NCI-H2107 (cell line): ENCODE measurements at places on chromosomes 13 and 19.

GRCh38 chr19:17576758-17577456, 21.5 kb downstream of the COLGALT1 start:
- DNase-seq = no peak

GRCh38 chr13:45861322-45861721, 9.8 kb upstream of the SIAH3 start:
- no peak for DNase-seq

GRCh38 chr13:21670006-21670882, 629 bp upstream of the FGF9 start:
- DNase-seq = no peak

DNA sequence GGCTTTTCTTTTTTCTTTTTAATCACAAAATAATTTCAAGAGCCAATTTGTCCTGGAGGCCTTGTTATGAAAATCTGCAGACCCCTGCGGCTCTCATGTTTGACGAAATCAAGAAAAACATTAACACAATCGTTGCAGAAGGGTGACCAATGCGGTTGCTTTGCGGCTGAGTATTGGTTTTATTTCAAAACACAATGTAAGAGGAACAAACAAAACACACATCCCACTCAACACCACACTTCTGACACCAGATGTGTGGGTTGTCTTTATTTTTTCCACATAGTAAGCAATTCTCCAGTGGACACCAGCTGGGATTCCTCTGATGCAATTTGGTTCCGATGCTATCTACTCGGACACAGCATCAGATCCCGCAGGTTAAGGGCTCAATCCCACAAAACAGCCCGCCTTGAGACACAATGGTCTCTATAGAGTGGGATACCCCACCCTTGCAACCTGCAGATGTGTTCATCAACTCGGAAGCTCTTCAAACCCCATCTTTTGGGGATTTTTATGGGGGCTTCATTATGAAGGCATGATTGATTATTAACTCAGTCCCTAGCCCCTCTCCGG, 21.9 kb upstream of the CCDC124 start:
- DNase-seq = no peak

- DNase-seq = no peak
Observed at GRCh38 chr13:110490009-110490770, 71.3 kb downstream of the RAB20 start.

GRCh38 chr13:35473206-35473775, 3.2 kb downstream of the MAB21L1 start:
- no peak for DNase-seq

DNA sequence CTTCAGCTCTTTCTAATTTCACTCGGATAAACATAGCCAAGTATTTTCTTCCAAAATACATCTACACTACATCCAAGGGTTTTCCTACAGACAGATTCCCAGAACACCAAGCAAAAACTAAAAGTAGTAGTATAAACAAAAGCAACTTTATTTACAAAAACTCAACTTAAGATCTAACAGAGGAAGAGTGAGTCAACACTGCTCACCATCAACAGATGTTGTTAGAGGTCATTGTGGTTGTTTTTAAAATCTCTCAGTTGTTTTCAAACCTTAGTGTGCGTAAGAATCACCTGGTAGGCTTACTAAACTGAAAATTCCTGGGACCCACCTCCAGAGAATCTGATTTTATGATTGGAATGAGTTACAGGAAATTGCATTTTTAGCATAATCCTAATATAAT, 631.7 kb upstream of the SGCG start:
- no peak for DNase-seq

- DNase-seq = no peak
Observed at GRCh38 chr13:75331792-75332349, 150.1 kb downstream of the TBC1D4 start.

GRCh38 chr13:20942938-20943559, 40.5 kb upstream of the XPO4 start:
- DNase-seq = no peak

- DNase-seq = no peak
Observed at GRCh38 chr13:49527123-49527522, 31.4 kb downstream of the PHF11 start.

DNA sequence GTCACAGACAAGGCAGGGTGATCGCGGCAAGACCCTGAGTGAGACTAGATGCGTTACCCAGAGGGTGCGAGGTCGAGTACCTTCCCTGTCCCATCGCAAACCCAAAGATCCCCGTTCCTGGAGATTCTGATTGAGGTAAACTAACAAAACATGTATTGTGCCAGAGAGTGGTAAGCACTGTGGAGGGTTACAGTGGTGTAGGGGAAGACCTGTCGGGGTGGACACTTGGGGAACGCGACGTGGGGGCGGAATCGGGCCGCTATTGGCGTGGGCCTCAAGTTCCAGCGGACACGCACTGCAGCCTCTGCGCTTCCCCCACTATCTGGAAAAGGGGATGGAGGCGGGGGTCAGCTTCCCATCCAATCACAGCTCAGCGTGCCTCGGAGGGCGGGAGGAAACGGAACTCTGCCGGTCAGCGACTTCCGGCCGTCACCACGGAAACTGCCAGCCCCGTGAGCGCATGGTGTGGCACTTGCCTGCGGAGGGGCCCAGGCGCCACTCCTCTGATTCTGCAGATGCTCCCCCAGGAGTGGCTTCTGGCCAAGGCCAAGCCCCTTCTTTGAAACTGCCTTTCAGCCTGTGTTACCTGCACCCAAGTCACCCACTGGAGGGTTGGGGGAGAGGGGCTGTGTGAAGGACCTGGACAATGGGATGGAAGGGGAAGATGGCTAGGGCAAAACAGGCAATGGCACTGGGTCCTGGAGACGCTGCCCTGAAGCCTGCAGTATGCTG, 1.0 kb upstream of the UBE2M start:
- DNase-seq = no peak

DNA sequence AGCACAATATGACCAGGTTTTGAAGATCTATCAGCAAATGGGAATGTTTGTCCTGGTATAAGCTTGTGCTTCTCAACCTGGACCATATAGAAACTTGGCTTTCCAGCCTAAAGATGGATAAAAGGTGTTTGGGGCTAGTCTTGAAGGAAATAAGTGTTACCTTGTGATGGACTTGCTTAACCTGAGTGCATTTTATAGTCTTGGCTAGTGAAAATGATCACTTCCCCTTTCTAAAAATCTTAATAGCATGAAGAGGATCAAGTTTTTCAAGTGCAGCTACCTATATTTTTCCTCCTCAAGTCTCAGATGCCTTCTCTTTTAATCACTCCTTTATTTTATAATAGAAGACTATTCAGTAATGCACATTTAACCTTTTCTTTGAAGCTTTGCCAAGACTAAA, 919.8 kb upstream of the SLITRK1 start:
- DNase-seq = no peak

- no peak for DNase-seq
Observed at GRCh38 chr19:43564800-43565199, 10.5 kb downstream of the XRCC1 start.

- no peak for DNase-seq
Observed at GRCh38 chr13:30871588-30872275, 34.3 kb upstream of the MEDAG start.

GRCh38 chr19:1384085-1384462, 367 bp downstream of the NDUFS7 start:
- DNase-seq = no peak

GRCh38 chr19:42196011-42197001, 21.2 kb downstream of the DEDD2 start:
- no peak for DNase-seq

DNA sequence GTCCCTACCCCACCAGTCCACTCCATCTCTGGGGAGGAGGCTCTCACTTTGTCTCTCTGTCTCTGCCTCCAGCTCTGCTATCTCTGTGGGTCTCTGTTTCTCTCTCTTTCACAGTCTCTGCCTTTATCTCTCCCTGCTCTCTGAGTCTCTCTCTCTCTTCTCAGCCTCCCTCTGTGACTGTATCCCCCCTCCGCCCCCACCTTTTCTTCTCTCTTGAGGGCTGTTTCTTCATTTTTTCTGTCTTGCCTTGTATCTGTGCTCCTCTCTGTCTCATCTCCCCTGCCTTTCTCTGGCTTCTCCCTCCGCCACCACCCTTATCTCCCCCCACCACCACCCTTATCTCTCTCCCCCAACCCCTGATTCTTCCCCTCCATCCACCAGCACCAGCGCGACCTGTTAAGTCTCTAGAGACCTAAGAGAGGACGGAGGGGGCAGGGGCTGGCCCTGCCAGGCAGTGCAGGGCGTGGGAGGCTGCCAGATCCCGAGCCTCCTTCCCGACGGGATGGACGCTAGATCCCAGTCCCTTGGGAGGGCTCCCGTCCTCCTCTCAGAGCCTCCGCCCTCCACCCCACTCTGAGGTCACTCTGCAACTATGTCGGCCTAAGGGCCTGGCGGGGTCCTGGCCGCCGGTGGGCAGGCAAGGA, 1.0 kb downstream of the AXL start:
- no peak for DNase-seq

- no peak for DNase-seq
Observed at GRCh38 chr19:41309180-41310032, 566 bp upstream of the CCDC97 start.

- DNase-seq = no peak
Observed at GRCh38 chr13:85236413-85236812, 562.8 kb downstream of the SLITRK6 start.
